NCI-H524 treated with DMSO at 0.1 percent for 48 hours (cell line): ENCODE measurements at places on chromosomes 13 and 19.

DNA sequence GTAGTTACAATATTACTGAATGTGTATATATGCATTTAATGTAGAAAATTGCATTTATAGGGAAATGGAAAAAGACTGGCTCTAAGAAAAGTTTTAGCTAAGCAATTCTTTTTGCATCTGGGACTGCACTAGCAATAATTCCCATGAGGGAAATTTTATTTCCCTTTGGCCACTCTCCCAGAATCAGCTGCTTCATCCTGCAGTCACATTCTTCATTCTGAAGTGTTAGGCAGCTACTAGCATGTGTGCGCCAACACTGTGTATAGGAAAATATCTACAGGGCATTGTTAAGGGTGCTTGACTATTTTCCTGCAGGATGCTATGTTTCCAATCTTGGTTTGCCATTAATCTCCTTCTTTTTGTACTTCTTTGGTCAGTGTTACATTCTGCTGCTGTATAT, 312.8 kb upstream of the PCDH20 start:
- DNase-seq = no peak

DNA sequence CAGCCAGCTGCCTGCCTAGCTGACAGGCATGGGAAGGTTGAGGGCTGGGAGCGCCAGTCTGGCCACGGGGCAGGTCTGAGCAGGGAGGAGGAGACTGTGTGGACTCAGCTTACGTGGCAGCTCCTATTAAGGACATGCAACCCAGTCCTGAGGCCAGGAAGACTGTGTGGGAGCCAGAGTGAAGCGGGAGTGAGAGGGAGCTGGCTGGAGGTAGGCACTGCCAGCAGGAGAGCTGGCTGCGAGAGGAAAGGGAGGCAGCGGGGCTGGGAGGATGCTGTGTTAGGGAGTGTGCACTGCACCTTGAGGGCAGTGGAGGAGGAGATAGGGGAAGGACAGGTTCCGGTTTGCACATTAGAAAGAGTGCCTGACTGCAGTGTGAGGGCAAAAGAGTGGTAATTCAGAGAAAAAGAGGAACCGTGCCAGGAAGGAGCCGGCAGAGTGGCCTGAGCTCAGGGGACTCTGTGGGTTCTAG, 99.2 kb downstream of the SLC7A1 start:
- DNase-seq = no peak

- DNase-seq = no peak
Observed at GRCh38 chr19:4391701-4392483, 8.5 kb downstream of the SH3GL1 start.

- no peak for DNase-seq
Observed at GRCh38 chr19:39768786-39769185, 9.9 kb upstream of the LEUTX start.

GRCh38 chr19:16660763-16661479, at the start of gene TMEM38A:
TMEM38A (plus strand) TSS chr19:16661139; CDS start chr19:16661218, 79 bp downstream.
- DNase-seq = no peak

DNA sequence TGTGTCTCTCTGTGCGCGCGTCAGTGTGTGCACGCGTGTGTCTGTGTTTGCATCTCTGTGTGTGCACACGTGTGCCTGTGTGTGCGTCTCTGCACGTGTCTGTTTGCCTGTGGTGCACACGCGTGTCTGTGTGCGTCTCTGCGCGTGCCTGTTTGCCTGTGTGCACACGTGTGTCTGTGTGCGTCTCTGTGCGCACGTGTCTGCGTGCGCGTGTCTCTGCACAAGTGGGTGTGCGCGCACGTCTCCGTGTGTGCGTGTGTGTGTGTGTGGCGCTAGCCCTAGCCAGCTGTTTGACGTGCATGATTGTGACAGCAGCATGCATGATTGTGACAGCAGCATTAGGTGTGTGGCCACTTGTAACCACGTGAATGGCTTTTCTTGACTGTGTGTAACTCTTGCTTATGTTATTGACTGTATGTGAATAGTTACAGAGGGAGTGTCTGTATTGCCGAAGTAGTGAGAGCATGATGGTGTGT, 31.1 kb downstream of the ZNF146 start:
- no peak for DNase-seq

GRCh38 chr13:113996912-113997745, 23.3 kb upstream of the C13orf46 start:
- no peak for DNase-seq

GRCh38 chr19:48616491-48617056, 1.7 kb upstream of the FAM83E start:
- DNase-seq = no peak

DNA sequence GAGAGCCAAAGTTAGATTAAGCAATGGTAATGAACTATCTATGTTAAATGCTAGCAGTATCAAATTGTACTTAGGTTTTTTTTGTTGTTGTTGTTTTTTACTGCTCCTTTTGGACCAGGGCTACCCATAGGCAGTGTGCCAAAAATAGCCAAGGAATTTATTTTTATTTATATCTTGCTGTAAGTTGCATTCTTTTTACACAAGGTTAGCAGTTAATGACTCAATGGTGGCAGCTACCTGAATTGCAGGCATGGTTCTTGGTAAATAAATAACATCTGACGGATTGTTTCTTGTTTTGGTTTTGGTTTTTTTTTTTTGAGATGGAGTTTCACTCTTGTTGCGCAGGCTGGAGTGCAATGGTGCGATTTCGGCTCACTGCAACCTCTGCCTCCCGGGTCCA, 194.8 kb upstream of the TSC22D1 start:
- no peak for DNase-seq

GRCh38 chr13:106003651-106004050, 531.8 kb downstream of the EFNB2 start:
- no peak for DNase-seq

DNA sequence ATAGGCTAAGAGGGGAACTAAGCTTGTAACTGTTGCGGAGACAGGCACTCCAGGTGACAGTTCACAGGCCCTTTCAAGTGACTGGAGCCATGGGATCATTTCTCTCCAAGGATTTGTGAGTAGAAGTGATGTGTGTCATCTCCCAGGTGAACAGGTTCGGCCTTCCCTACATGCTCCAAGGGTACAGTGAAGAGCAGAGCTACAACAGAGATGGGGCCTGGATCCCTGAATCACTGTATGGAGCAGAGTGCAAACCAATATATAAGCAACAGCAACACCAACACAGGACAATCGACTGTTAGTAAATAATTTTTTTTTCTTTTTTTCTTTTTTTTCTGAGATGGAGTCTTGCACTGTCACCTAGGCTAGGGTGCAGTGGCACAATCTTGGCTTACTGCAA, 15.0 kb downstream of the ZSCAN18 start:
- no peak for DNase-seq

GRCh38 chr19:10327793-10328192, 5.5 kb downstream of the RAVER1 start:
- DNase-seq = no peak

GRCh38 chr19:18520848-18521691, 800 bp downstream of the ELL start:
- no peak for DNase-seq

DNA sequence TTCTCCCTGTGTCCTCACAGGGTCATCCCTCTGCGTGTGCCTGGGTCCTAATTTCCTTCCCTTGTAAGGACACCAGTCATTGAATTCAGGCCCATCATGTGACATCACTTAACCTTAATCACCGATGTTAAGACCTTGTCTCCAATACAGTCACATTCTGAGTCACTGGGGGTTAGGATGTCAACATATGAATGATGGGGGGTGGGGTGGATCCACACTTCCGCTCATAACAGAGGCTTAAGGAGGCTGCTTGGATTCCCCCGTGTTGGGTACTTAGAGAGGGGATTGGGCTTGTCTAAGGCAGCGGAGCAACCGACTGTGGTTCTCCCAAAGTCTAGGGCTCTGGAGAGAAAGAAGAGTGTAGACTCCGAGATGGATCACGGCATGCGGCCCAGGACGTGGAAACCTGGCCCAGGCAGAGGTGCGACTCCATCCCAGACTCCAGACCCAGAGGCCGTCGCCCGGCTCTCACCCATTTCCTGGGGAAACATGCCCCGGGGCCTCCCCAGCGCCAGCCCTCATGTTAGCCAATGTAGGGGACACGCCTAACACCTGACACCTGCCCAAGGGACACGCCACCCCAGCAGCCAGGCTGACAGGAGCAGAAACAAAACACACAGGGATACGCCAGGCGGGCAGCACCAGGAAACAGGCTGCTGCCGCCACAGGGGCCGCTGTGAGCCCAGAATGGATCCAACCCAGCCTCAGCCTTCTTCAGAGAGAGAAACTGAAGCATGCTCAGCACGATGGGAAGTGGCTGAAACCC, 17.1 kb upstream of the IGLON5 start:
- no peak for DNase-seq

DNA sequence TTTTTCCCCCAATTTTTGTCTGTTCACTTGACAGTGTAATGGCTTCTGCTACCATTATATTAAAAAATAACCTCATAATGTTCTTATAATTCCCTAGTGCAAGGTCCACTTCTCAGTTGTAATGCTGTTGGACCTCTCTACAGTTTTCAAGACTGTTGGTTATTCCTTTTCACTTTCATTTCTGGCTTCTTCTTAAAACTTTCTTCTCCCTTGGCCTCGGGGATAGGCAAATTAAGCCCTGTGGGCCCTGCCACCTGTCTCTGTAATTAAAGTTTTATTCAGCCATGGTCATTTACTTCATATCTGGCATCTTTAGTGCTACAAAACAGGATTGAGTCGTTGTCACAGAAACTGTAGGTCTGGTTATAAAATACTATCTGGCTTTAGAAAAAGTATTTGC, 313.5 kb downstream of the KLF12 start:
- DNase-seq = no peak

DNA sequence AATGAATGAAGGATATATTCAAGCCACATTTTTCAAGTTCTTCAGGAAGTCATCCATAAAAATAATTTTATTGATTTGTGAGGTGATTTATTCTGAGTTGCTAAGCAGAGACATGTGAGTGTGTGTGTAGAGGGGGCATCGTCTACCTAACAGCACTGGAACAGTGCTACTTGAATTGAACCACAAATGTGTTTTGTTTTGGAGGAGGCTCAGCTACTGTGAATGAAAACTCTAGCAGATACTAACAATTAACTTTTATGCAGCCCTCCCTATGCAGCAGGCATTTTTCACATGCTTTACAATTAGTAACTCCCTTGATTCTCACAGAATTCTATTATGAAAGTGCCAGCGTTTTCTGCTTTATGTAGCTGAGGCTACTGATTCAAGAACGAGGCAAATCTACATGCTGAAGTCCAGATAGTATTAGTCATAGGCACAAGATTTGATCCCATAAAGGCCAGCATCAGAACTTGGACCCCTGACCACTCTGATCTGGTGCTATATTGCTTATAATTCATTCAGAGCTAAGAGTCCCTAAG, 103.7 kb downstream of the MYO16 start:
- no peak for DNase-seq

DNA sequence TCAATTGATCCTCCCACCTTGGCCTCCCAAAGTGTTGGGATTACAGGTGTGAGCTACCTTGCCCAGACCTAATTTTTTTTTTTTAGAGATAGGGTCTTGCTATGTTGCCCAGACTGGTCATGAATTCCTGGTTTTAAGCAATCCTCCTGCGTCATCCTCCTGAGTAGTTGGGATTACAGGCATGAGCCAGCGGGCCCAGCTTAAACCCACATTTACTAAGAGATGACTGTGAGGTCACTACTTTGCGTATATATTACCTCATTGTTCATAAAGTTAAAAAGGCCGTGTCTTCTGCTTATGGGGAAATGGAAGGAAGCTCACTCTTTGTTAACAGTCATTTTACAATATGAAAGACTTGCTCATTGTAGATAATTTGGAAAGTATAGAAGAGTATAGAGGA, 39.6 kb upstream of the C1QTNF9 start:
- no peak for DNase-seq

DNA sequence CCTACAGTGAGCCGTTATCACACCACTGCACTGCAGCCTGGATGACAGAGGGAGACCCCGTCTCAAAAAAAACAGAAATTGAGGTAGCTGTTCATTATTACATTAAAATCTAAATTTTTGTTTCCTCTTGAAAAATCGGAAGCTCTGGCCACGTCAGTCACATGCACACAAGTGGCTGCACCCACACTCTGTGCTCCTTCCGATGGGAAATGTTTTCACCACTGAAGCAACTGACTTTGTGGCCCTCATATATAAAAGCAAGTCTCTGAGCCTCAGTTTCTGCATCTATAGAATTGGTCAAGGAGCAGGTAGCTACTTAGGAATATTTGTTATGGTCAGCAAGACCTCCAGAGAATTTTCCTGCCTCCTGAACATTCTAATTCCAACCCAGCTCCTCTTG, 4.5 kb downstream of the LRRC25 start:
- DNase-seq = no peak

DNA sequence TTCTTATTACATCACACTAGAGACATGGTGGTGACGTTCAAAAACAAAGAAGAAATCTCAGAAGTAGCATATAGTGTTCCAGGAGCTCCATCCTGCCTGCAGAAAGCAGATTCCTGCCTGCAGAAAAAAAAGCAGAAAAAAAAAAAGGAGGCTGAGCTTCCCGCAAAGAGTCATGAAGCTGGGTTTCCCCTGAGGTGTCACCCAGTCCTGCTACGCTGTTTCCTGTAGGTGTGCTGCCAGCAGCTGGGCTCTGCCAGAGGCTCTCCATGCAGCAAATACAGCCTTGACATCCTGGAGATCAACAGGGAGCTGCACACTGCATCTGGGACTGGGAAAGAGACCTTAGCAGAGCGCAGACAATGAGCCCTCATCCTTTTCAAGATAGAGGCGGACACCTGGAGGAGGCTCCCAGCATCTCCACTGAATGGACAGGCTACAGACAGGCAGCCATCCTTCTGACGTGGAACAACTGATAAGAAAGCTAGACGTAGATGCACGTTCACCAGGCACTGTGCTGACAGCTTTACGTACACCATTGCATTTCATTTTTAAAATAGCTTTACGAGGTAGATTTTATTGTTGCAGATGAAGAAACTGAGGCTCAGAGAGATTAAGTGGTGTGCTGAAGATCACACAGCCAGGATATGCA, 350.9 kb downstream of the FOXO1 start:
- no peak for DNase-seq

DNA sequence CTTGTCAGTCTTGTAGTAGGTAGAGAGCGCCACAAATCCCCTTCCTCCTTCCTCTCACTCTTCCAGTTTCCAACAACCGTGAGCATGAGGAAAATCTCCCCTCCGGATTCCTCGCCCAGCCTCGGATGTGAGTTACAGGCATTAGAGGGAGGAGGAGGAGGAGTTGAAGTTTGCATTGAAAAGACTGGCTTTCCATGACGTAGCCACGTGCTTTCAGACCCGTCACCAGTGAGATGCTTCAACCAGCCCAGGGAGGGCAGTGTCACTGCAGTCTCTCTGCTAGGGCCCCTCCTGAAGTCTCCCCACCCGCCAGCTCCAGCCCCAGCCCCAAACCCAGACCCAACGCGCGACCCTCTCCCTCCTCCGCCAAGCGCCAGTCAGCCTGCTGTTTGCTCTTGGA, 442 bp upstream of the FGF14 start:
- no peak for DNase-seq
